ENCODE measurements at places on chromosomes 11 and 22.

DNA sequence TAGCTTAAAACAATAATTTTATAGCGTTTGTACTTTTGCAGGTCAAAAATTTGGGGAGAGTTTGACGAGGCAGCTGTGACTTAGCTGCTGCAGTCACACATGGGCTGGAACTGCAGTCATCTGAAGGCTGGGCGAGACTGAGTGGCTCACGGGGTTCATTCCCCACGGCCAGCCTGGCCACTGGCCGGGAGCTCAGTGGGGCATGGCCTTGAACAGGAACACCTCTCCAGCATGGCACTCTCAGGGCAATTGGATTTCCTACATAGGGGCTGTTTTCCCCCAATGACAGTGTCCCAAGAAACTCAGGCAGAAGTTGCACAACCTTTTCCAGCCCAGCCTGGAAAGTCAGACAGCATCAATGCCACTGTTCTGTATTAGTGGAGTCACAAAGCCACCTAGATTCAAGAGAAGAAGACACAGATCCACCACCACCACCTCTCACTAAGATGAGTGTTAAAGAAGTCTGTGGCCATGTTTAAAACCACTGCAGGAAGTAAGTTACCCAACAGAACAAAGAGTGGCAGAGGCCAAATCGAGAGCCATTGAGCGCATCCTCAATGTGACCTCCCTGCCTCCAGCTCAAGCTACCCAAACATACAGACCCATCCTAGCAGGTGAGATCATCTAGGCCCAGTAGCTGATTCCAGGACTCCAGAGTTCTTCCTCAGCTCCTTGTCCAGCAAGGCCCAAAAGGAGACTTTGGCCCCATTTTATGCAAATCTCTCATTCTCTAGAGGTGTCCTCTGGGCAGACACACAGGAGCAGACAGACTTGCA, 618.7 kb upstream of the CADM1 start:
- DNase-seq = no peak

- no peak for DNase-seq
Observed at GRCh38 chr22:39239561-39240423, 5.0 kb downstream of the PDGFB start.

GRCh38 chr11:34501500-34501899, 12.1 kb downstream of the ELF5 start:
- no peak for DNase-seq

GRCh38 chr22:26576026-26576680, 13.8 kb downstream of the TPST2 start:
- no peak for DNase-seq

- DNase-seq = no peak
Observed at GRCh38 chr11:32427935-32428664, 7.2 kb downstream of the WT1 start.

- no peak for DNase-seq
Observed at GRCh38 chr11:17691550-17691949, 27.8 kb upstream of the MYOD1 start.

DNA sequence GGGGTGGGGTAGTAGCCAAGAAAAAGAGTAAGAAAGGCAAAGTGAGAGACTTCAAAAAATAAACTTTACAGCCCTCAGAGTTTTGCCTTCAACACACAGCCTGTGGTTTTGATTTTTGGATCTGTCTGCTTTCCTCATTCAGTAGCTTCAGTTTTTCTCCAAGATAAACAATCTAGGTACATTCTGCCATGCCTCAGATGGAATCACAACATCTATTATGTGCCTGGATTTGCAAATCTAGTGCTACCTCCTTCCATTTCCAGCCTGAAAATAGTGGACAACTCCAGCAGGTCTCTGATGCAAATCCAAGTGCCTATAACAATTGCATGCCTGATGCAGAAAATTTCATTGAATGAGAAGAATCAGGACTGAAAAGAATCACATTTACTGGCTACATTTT, 206.6 kb upstream of the GUCY1A2 start:
- DNase-seq = no peak

- no peak for DNase-seq
Observed at GRCh38 chr11:124479561-124479960, 34.1 kb upstream of the OR8B8 start.

DNA sequence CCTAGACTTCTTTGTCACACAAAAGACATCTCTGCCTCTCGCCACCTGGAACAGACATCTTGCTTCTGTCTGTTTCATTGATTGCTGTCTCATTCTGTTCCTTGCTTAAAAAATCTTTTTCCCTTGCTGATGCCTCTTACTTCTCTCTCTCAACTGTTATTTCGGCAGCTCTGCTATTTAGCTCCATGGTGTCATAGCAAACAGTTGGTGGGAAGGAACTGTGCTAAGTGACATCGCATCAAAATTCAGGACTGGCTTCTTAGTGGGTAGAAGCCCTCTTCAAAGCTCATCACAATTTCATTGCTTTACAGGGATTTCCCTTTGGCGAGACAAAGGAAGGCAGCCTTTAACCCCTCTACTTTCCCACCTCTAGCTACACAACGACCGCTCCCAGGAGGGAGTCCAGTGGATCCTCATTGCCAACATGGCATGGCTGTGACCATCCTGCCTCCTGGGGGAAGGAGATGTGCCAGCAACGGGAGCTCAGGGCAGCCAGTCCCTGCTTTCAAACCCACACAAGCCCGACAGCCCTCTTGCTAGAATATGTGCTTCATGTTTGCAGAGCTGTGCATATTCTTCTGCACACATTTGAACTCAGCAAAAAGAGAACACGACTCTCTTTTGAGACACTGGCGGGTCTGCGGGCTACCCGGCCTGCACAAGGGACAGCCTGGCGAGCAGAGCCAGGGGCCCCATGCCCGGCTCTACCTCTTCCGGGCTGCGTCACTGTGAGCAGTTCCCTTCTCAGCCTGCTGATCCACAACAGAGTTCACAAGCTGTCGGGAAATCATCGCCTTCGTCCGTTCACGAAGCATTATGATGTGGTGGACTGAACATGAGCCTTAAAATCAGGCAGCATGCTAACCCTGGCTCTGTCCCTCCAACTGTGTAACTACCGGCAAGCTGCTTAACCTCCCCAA, 51.1 kb upstream of the JAM3 start:
- DNase-seq = no peak

DNA sequence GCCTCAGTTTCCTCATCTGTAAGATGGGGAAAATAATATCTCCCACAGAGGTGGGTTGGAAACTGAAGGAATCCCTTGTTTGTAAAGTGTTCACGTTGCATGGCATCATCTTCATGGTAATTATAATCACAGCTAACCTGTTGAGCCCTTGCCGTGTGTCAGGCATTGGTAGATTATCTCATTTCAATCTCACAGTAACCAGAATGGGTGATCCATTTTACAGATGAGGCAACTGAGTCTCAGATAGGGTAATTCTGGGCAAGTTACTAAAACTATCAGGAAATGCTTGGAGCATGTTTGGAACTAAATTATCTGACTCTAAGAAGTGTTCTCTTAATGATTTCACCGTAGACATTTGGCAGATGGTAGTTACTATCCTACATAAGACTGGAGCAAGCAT, 109.4 kb downstream of the NAV2 start:
- no peak for DNase-seq

DNA sequence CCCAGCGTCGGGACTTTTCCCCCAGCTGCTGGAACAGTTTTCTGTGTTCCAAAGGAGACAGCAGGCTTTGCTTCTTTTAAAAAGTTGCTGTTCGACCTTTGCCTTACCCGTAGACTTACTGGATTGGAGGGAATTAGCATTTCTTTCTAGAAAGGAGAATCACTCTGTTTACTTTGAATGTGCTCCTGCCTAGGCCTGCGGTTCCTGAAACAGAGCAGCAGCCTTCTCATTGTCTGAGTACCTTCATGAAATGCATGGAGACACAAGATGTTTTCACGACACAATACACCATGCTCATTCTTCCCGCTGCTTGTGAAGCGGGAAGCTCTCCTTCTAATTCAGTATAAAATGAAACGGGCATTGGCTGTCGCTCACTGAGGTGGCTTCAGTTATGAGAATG, 196.2 kb downstream of the TBC1D22A start:
- DNase-seq = no peak

GRCh38 chr11:79809487-79809886, 368.7 kb upstream of the TENM4 start:
- DNase-seq = no peak

DNA sequence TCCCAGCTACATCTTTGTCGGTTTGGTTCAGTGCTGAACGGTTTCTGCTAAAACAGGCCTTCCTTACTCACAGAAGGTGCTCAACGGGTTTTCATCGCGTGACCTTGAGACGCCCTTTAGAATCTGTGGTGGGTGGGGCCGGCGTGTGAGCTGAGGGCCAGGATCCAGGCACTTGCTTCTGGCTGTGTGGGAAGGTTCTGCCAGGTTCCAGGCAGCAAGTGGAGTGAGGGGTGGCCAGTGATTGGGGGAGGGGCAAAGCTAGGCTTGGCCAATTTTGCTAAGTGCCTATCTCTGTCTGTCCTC, 35.2 kb downstream of the KCNJ4 start:
- no peak for DNase-seq

GRCh38 chr11:36744375-36745168, 146.5 kb upstream of the RAG2 start:
- DNase-seq = no peak

DNA sequence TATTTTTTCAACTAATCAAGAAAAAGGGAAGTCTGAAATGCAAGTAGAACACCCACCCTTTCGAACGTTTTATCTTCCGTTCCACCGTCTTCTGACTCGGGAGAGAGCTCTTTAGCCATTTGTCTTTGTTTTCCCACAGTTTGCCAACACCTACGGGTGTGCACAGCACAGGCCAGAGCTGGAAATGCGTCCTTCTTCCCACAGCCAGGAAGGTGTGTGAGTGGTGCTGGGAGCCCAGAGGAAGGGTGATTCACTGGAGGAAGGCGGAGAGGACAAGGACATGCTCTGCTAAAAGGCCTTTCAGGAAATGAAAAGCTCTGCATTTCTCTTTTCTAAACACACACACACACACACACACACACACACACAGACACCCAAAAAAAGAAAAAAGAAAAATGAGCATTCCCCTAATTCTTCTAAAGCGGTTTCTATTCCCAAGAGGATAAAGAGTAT, 18.5 kb downstream of the ENDOD1 start:
- no peak for DNase-seq

- DNase-seq = no peak
Observed at GRCh38 chr11:5343474-5344335, at the start of gene OR51B5. TSS of gene OR51B5 (minus strand) at chr11:5343524. CDS start at chr11:5343524, 0 bp downstream.

- no peak for DNase-seq
Observed at GRCh38 chr11:35267504-35267903, 128.5 kb downstream of the CD44 start.

- DNase-seq = no peak
Observed at GRCh38 chr11:71244116-71244810, 8.1 kb downstream of the SHANK2 start.

- DNase-seq = no peak
Observed at GRCh38 chr11:3840870-3841425, at the start of gene RHOG. TSS of gene RHOG (minus strand) at chr11:3840959. CDS start at chr11:3828138, 12,821 bp downstream.

DNA sequence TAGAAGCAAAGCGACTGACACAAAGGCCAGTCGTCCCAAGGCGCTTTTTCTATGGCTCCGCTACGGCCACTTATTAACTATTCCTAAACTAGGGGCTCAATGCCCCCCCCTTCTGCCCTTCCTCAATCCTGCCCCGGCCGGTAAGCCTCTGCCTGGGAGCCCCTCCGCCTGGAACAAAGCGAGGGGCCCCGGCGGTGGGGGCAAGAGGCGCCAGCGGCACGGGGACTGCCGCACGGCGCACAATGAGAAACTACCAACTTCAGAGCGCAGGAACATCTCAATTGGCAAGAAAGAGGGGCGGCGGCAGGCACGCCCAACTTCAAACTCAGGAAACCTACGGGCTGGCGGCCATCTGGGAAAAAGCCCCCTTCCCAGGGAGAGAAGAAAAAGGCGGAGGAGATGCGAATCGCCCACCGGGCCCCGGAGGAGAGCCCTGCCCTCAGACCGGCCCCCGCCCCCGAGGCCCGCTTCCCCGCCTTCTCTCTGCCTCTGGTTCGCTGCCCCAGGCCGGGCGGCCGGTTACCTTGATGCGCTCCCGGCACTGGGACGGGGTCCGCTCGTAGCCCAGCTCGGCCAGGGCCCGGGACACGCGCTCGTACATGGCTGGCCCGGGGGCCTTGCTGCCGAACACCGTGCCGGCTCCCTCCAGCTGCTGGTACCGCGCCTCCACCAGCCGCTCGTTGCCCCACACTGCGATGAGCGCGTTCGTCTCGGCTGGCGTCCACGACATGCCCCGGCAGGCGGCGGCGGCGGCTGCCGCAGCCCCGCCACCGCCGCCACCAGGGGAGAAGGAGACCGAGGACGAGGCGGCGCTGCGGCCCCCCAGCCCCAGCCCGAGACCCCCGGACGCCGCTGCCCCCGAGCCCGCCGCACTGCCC, 619 bp downstream of the MSANTD2 start:
- no peak for DNase-seq

- no peak for DNase-seq
Observed at GRCh38 chr11:64359712-64360445, 917 bp downstream of the RPS6KA4 start.

DNA sequence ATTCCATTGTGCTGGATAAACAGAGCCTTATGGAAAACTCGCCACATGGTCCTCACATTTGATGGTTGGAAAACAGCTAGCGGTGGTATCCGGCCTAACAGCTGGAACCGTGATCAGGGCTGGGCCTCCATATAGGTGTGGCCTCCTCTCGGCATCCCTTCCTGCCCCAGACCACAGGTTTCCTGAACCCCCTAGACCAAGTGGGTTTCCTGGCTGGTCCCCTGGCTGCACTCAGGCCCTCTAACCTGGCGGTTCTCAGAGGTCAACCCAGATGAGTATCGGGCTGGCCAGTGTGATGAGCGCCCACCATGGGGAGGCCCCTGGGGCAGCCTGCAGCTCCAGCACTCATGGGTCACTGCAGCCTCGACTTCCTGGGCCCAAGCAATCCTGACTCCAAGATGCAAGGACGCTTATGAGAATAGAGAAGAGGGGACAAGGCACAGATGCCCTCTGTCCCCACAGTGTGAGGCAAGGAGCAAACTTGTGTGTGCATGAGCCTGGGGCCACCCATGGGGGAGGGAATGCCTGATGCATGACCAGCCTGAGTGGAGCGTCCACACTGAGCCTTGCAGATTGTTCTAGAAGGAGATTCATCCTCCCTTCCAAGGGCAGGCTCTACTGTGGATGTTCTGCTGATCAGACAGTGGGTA, 53.4 kb upstream of the WNT7B start:
- DNase-seq = no peak

- no peak for DNase-seq
Observed at GRCh38 chr11:12148882-12149281, 38.5 kb downstream of the MICAL2 start.

- peak; percentile 57 for DNase-seq
Observed at GRCh38 chr11:63909591-63910506, 7.1 kb downstream of the RCOR2 start.

GRCh38 chr11:86523738-86524619, 148.4 kb downstream of the ME3 start:
- no peak for DNase-seq

- DNase-seq = no peak
Observed at GRCh38 chr11:83819931-83820549, 533.9 kb upstream of the CCDC90B start.

GRCh38 chr11:125938418-125938817, 7.4 kb upstream of the VSIG10L2 start:
- no peak for DNase-seq

DNA sequence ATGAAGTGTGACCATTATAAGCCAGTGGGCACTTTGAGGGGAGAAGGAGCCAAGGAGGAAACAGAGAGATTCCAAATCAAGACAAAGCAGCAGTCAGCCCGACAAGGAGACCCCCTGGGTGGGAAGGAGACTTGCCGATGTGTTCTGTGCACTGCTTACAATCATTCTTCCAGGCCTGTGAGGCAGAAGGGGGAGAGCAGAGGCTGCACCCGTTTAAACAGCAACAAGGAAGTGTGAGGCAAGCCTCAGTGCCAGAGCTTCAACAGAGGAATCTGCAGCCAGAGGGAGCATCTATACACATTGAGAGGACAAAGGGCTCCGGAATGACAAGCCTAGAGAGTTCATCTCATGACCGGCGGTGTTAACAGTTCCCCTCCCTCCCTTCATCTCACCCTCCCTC, 121.1 kb downstream of the NXPE2 start:
- DNase-seq = no peak

Measured in DMS 273 treated with DMSO at 0.1 percent for 48 hours (cell line).